ENCODE measurements at places on chromosomes 4 and X.

GRCh38 chr4:156195914-156196313 lies 242.2 kb upstream of the CTSO start:
- DNase-seq, result no peak

DNA sequence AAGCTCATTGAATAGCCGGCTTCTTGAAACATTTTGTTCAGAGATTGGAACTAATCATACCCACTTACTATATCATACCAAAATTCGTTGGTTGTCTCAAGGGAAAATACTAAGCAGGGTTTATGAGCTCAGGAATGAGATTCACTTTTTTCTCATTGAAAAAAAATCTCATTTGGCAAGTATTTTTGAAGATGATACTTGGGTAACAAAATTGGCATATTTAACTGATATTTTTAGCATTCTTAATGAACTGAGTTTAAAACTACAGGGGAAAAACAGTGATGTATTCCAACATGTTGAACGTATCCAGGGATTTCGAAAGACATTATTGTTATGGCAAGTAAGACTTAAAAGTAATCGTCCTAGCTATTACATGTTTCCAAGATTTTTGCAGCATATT lies 6.4 kb downstream of the FAM200B start:
- DNase-seq, result no peak

- DNase-seq, result no peak
Observed at GRCh38 chr4:71184195-71184781, 154.5 kb upstream of the SLC4A4 start.

DNA sequence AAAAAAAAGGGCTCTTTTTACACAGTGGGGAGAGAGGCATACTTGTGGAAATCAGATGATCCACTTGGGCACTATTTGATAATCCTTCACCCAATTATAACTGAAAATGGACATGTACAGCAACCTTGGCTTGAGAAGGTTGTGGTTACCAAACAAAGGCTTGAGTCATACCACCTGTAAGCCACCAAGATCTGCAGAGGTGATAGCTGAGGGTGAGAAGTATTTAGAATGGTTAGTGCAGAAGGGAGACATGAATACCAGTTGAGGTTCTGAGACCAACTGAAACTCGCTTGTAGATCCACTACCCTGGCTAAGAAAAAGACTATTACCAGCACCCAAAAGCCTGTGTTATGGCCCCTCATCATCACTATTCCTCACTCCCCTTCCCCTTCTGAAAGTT lies 614.0 kb downstream of the STIM2 start:
- DNase-seq, result no peak

- no peak for DNase-seq
Observed at GRCh38 chr4:6197433-6198174, 2.7 kb downstream of the JAKMIP1 start.

DNA sequence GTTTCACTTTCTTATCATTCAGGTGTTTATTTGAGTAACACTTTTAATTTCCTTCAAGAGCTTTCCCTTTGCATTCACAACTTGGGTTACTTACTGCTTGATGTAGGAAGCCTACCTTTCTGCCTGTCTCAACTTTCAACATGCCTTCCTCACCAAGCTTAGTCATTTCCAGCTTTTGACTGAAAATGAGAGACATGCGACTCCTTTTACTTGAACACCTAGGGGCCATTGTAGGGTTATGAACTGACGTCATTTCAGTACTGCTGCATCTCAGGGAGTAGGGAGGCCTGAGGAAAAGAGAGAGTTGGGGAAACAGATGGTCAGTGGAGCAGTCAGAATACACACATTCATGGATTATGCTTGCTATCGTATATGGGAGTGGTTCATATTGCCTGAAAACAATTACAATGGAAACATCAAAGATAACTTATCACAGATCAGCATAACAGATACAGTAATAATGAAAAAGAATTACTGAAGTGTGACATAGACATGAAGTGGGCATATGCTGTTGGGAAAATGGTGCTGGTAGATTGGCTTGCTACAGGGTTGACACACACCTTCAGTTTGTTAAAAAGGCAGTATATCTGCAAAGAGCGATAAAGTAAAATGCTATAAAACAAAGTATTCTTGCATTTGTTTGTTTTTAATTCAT lies 25.7 kb downstream of the USP53 start:
- DNase-seq, result no peak

DNA sequence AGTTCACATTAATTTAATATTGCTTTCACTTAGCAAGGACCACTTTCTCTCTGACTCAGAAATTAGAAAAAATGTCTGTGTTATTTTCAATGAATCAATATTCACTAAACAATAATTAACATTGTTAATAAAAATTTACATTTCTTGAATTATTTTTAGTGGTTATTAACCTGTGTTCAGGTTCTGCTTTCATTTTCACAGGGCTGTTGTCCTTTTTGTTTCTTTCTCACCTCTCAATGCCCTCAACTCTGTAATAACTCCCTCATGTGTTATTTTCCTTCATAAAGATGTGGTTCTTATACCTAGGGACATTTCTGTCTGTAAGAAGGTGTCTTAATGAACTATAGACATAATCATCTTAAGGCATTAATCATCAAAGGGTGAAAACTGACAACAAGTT lies 43.1 kb upstream of the PRR27 start:
- no peak for DNase-seq

All from uterus (tissue), 4 donors.